ENCODE measurements at places on chromosomes 12 and 14.

DNA sequence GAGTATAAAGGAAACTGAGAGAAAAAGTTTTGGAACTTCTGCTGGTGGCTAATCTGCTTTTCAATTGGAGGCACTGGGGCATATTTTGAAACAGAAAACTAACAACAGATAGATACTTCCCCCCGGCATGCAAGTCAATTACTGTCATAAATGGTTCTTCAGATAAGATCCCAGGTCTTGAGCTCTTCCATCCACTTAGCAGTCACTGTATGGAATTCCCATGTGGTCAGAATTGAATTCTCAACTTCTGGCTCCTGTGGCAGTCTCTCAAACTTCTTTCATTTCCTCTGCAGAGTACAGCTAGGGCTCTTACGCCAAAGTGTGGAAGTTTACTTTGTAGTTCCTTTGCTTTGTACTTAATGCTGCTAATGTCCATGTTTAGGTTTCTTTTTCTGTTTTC lies 452.2 kb downstream of the IPO8 start:
- no peak for DNase-seq

GRCh38 chr12:24838531-24838950 lies 110.4 kb downstream of the BCAT1 start:
- DNase-seq: peak; percentile 10

GRCh38 chr12:121751034-121751433 lies 38.5 kb downstream of the TMEM120B start:
- no peak for DNase-seq

DNA sequence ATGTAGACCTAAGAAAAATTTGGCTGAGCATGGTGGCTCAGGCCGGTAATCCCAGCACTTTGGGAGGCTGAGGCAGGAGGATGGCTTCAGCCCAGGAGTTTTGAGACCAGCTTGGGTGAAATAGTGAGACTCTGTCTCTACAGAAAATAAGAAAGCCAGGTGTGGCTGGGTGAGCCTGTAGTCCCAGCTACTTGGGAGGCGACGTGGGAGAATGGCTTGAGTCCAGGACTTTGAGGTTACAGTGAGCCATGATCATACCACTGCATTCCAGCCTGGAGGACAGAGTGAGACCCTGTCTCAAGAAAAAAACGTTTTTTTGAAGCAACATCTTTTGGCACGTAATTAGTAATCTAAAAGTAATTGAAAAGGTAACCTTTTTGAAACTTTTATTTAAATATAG lies 70.9 kb downstream of the FERMT2 start:
- no peak for DNase-seq

DNA sequence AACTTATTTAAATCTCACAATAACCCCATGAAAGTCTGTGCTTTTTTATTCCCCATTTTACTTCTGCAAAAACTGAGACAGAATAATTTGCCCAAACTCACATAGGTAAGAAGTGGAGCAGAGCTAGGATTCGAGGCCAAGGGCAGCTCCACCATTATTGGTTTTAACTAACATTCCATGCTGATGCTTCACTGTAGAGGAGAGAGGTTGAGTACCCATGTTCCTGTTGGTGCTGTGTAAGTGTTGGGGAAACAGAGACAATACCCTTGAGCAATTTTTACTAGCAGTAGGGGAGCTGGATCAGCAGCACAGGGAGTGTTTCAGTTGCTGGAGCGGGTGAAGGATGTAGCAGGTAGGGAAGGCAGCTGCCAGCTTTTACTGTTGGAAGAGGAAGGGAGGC lies 21.1 kb downstream of the RASSF8 start:
- no peak for DNase-seq

Measured in heart right ventricle (tissue), 16 donors.